Stimulated activated CD8-positive, alpha-beta memory T cell treated with anti-CD3 and anti-CD28 coated beads, Interleukin-4, amount 100 ng/mL, for 24 hours (primary cell): ENCODE measurements at places on chromosomes 3 and 15.

GRCh38 chr15:69734699-69735098 lies 282.1 kb downstream of the RPLP1 start:
- no peak for DNase-seq

GRCh38 chr3:13087320-13087990 lies 14.2 kb upstream of the IQSEC1 start:
- DNase-seq, result no peak

- DNase-seq, result no peak
These were observed 7.9 kb upstream of the CAMK1 start for GRCh38 chr3:9777694-9778021.

- no peak for DNase-seq
These were observed 3.3 kb downstream of the TMEM115 start for GRCh38 chr3:50355829-50356552.

- no peak for DNase-seq
These were observed 88.9 kb upstream of the THBS1 start for GRCh38 chr15:39491886-39492490.

DNA sequence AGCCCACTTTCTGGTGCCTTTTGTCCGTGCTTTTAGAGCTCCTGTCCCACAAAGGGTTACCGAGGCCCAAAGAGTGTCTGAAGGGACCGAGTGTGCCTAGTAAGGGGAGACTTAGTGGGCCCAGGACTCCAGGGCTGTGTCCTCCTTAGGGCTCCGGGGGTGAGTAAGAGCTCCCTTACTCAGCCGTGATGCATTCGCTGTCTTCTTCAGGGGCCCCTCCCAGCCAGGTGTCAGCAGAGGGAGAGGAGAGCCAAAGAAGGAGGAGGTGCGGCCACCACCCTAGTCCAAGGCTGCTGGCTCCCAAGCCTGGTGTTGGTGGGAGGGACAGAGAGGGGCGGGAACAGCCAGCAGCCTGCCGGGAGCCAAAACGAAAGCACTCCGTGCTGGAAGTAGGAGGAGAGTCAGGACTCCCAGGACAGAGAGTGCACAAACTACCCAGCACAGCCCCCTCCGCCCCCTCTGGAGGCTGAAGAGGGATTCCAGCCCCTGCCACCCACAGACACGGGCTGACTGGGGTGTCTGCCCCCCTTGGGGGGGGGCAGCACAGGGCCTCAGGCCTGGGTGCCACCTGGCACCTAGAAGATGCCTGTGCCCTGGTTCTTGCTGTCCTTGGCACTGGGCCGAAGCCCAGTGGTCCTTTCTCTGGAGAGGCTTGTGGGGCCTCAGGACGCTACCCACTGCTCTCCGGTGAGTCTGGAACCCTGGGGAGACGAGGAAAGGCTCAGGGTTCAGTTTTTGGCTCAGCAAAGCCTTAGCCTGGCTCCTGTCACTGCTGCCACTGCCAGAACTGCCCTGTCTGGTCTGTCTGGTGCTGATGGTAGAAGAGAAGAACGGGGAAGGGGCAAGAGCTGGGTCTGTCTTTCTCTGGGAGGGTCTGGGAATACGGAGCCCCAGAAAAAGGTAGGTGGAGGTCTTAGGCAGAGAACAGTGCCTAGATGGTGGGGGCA lies at the start of gene IL17RC:
Gene IL17RC (plus strand): TSS at position 365 of the 947 bp plus-strand sequence. CDS start 218 bp downstream, at position 583.
- DNase-seq, result peak; percentile 30

GRCh38 chr3:184965639-184966430 lies 153.9 kb downstream of the VPS8 start:
- no peak for DNase-seq

DNA sequence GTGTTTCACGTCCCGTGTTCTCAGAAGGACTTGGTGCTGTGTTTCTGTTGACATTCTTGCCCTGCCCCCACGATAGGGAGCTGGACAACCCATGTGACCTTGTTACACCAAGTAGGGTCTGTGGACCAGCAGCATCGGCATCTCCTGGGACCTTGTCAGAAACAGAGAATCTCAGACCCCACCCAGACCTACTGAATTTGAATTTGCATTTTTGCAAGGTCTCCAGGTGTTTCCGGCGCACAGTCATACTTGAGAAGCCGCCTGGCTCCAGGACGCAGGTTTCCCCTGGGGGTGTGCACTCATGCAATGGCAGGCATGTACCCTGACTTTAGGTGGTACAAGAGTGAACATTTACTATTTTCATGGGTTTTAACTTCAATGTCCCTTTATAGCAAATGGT lies 117.9 kb downstream of the TLE3 start:
- no peak for DNase-seq

DNA sequence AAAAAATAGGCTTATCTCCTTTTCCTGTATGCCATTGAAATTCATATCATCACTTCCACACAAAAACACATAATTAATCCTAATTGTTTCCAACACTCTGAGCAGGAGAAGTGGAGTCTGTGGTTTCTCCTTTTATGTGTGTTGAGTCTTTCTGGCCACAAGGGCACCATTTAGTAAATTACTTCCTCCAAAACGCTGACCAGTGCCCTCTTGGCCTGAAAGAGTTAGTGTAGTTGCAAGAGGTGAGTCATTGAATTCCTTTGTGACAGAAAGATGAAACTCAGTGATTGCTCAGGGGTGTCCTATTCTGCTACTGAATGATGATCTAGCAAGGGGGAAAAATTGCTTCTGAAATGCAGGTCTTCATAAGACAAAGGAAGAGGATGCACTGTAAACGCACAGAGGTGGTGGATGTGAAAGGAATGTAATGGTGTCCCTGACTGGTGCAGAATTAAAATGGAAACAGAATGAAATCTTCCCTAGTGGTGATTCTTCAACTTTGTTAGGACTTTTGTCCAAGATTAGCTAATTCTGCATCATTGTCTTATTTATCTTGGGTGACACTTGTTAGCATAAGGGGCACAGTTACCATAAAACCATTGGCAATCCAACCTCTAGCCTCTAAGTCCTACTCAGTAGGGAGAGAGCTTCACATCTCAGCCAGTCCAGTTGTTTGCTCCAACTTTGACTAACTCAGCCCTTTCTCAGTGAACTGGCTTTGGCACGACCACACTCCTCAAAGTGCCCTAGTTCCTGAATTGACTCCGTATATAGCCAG lies 208.4 kb upstream of the NANOGP8 start:
- DNase-seq, result no peak

DNA sequence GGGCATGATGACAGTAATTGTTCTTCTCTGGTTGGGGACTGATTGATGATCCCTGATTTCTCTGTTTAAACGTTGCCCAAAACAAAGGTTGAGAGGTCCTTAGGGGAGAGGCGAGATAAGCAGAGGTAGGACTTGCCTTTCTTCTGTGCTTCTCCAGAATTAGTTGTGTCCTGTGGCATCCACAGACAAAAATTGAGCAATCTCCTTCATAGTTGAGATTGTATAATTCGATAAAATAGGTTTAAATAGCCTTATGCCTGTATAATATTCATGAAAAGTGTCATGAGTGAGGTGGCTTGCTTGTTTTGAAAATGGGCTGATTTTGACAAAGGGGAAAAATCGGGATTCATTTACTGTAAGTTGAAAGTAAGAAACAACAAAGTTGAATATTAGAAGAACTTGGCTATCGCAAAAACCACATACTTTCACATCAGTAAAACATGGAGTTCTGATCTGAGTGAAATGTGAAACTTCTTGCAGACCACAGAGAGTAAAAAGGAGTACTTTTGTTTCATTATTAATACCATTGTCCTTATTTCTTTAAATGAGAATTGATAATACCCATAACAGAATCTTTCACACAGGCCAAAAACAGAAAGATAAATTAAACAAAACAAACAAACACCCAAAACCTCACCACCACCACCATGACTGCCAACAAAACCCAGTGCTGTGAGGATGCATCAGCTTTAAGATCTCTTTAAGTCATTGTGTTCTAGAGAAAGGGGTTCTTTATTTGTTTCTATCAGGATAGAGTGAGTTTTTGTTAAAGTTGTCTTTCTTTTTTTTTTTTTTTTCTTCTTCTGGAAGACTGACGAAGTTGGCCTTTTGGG lies 155.7 kb downstream of the LPP start:
- no peak for DNase-seq

GRCh38 chr15:47186075-47186474 lies 531.2 kb upstream of the SEMA6D start:
- no peak for DNase-seq

DNA sequence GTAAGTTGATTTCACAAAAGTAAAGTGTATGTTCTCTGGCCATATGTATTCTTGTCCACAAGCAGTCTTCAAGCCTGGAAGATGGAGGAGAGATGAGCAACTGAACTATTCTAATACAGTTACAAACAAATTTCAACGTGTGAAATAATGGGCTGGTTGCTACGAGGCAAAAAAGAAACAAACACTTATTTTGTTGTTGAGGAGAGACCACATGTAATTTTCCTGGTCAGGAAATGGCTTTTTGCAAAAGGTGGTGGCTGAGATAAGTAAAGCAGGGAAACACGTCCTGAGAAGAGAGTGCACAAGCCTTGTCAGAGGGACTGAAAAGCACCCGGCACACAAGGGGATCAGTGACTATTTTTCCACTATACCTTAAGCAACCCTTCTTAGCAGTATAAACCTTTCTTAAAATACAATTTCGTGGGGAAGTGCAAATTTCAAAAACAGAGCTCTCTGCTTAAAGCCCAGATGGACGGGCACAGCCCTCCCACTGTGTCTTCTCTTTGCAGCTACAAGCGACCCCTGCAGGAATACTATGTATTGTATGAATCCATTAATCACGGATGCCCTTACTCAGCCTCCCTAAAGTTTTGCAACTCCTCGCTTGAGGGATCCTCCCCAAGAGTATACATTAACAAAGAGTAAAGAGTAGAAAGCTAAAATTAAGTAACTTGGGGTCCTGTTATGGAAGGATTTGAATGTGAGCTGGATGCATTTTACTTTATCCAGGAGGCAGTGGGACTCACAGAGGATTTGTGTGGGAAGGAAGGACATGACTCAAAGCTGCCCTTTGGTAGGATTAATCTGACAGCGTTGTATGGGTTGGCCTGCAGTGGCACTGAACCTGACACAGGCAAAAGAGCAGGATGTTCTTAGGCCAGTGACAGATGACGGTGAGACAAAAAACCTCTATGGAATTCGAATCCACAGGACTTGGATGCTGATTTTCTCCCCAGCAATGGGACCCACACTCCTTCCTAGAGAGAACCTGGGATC lies 253.7 kb downstream of the IL5RA start:
- no peak for DNase-seq

DNA sequence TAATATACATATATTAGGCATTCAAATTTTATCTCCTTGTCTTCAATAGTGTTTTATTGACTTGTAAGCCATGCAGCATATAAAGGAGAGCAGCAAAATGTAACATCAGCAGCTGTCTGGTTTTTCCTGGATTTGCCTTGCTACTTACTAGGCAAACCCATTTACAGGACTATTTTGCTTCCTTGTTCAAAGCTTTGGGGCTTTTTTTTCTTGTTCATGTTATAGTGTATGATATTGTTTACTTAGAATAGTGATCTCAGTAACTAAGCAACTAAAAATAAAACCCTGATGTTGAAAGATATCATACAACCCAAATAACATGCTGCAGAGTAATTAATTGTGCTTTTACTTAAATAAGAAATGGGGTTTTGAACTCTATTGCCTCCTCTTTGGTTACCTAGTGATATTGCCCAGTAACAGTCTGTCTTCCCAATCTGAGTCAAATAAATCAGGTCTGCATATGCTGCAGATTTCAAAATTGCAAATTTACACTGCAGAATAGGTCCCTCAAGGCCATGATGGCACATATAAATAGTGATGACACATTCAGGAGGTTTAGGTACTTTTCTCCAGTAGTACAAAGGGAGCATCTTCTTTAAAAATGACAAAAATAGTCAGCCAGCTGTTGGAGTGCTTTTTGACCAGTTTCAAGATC lies 578.1 kb upstream of the NECTIN3 start:
- no peak for DNase-seq

- DNase-seq, result no peak
These were observed 33.5 kb upstream of the TRAK1 start for GRCh38 chr3:42057561-42058211.

- no peak for DNase-seq
These were observed 12.3 kb upstream of the DENND4A start for GRCh38 chr15:65804252-65804931.

- DNase-seq, result no peak
These were observed 60.5 kb downstream of the HCN4 start for GRCh38 chr15:73308305-73308704.

- DNase-seq, result no peak
These were observed 24.5 kb upstream of the PCOLCE2 start for GRCh38 chr3:142913432-142913831.

GRCh38 chr3:62238003-62238402 lies 135.3 kb downstream of the FEZF2 start:
- no peak for DNase-seq

- no peak for DNase-seq
These were observed 102.7 kb upstream of the UMPS start for GRCh38 chr3:124627501-124627908.

- DNase-seq, result no peak
These were observed 80.7 kb downstream of the CHST2 start for GRCh38 chr3:143200001-143200924.

GRCh38 chr15:48021336-48022086 lies 99.3 kb upstream of the SLC24A5 start:
- no peak for DNase-seq

DNA sequence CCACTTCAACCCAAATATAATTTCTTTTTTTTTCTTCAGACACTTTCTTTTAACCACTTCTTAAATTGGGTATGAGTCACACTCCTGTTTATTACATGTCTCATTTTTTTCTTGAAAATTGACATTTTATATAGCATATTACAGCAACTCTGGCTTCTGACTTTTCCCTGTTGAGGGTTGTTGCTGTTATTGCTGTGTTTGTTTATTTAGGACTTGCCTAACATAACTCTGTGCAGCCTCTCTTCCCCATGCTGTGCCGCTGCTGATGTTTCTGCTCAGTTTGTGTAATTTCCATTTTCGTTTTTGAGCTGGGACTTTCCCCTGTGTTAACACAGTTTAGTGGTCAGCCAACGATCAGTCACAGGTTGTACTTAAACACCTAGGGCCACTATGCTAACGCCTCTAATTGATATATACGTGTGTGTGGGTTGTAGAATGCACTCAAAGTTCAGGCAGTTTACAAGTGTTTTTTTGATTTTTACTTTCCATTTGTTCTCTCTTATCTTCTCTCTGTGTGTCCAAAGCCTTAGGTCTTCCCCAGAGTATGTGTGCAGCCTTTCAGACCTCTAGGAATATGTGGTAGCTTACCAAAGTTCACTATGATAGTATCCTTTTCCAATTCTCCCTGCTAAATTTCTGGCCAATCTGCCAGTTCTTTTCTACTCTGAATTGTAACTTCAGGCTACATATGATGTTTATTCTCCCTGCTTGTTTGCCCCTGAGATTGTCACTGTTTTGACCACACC lies 337.2 kb downstream of the ZBTB20 start:
- no peak for DNase-seq

DNA sequence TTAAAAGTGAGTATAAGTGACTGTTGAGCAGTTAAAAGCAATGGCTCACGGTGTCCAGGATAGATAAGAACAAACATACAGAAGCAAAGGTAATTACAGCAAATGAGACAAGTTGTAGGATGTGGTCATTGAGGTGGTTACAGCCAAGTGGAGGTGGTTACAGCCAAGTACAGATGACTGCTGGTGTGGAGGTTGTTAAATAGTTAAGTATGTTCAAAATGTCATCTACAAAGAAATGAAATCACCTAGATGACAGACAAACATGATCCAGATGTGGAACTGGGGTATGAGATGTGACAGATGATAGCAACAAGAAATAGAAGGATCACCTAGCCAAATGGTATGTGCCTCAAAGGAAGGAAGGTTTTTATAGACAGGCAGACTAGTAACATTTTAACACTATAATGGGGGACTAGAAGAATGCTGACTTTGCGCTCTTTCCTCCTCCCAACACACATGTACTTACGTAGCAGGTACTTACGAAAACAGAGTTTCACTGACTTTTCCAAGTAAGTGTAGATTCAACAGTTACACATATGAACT lies 6.8 kb upstream of the ANKRD28 start:
- no peak for DNase-seq
